ENCODE measurements at places on chromosomes 13 and 19.

- no peak for DNase-seq
Measured at GRCh38 chr13:43298816-43299215, 275.4 kb downstream of the DNAJC15 start.

DNA sequence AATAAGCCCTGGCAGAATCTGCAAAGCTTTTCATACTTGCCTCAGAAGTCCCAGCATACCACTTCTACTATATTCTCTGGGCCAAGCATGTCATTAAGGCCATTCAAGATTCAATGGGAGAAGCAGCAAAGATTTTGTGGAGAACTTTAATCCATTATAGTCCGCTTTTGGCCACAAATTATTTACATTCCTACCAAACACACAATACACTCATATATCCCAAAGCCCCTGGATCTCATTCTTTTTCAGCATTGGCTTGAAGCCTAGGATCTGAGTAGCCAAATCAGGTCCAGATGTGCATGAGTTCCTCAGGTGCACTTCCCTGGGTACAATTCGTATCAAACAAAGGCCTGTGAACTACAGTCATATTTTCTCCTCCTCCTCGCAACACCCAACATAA, 203.4 kb downstream of the NDFIP2 start:
- no peak for DNase-seq

- no peak for DNase-seq
Measured at GRCh38 chr13:114080739-114081561, 51.5 kb downstream of the RASA3 start.

DNA sequence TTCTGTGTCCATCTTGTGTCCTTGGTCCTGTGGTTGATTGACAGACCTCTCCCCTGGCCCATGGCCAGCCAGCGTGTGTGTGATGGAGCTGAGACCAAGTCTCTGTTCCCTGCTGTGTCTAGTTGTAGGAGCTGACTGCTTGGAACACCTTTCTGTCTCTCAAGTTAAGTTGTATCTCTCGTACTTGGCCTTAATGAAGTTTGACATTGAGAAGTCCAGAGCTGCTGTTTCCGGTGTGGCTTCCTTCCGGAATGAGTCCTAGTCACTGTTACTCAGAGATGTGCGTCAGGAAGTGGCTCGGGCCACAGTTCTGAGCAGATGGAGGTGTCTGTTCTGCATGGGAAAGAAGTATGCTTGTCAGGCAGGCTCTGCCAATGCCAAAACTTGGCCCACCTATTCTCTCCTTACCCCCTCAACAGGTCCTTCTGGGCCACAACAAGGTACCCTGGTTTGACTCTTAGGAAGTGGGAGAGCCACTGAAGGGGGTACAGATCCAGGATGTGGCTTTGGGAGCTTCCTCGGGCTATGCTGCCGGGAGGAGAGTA, 54.3 kb downstream of the GATAD2A start:
- DNase-seq, result peak; percentile 64

DNA sequence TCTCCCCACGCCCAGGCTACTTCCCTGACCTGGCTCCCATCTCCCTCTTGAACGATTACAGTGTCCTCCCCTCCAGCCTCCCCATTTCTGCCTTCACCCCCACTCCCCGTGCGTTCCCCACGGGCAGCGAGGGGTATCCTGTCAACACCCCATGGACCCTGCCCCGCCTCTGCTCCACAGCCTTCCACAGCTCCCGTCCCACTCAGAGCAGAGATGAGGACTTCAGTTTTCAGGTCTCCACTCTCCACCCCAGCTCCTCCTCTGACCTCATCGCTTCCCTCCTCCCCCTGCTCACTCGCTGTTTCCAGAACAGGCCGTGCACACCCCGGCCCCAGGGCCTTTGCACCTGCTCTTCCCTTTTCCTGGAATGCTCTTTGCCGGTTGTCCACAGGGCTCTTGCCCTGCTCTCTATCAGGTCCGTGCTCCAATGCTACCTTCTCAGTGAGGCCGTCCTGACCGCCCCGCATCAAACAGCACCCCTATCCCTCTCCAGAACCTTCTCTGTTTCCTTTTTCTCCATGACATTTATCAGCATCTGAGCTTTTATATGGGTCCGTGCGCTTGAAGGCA, 15.0 kb downstream of the LRRC4B start:
- DNase-seq, result no peak

- DNase-seq, result peak; percentile 70
Measured at GRCh38 chr19:55406826-55407549, 600 bp downstream of the UBE2S start.

- no peak for DNase-seq
Measured at GRCh38 chr19:34938886-34939285, 12.2 kb downstream of the ZNF30 start.

GRCh38 chr19:5711025-5711424, 8.9 kb downstream of the LONP1 start:
- DNase-seq, result no peak

GRCh38 chr13:21637296-21637695, 33.3 kb upstream of the MICU2 start:
- DNase-seq, result peak; percentile 32

GRCh38 chr13:38954291-38954690, 36.3 kb downstream of the STOML3 start:
- DNase-seq, result no peak

DNA sequence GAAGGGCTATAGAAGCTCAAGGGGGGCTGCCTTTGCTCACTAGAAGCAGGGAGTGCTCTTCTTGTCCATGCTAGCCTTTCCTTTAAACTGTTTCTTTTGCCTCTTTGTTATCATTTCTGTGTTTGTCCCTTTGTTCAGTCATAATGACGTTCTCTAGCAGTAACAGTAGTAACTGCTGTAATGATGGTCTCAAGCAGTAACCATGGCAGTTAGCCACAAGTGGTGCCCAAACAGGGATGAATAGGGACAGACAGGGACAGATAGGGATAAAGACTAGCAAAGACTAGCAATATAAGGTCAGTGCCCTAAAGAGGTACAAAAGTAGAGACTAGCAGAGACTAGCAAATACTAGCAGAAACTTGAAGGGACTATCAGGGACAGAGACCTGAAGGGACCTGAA, 869.0 kb upstream of the PRR20A start:
- no peak for DNase-seq

- no peak for DNase-seq
Measured at GRCh38 chr19:42577016-42577415, 17.7 kb downstream of the CEACAM8 start.

DNA sequence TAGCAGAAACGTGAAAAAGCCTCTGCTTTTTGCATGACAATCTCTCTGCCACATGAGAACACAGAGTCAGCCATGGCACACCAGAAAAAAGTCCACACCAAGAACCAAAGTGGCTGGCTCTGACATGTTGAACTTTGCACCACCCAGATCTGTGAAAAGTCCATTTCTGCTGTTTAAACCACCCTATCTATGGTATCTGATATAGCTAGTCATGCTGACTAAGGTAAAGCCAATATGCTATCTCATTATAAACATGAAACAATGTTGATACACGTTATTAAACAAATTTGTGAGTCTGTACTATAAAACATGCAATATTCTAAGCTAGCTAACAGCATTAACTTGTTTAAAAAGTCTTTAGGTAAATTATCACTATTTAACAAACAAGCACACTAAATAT, 21.0 kb upstream of the ZNF432 start:
- no peak for DNase-seq

DNA sequence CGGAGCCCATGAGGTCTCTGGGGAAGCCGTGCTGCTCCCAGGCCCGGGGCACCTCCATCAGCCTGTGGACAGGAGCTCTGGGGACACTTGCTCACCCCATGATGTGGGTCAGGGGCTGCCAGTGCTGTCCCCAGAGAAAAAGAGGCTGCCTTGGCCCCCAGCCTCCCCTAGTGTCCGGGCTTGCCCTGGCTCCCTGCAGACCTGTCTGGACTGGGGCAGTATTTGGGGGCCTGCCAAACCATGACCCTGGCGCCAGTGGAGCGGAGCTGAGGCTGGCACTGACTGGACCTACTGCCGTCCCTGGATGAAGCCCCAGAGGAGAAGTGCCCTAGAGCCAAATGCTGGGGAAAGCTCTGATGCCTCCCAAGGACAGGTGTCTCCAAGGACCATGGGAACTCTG, 30.4 kb downstream of the ELAVL1 start:
- no peak for DNase-seq

DNA sequence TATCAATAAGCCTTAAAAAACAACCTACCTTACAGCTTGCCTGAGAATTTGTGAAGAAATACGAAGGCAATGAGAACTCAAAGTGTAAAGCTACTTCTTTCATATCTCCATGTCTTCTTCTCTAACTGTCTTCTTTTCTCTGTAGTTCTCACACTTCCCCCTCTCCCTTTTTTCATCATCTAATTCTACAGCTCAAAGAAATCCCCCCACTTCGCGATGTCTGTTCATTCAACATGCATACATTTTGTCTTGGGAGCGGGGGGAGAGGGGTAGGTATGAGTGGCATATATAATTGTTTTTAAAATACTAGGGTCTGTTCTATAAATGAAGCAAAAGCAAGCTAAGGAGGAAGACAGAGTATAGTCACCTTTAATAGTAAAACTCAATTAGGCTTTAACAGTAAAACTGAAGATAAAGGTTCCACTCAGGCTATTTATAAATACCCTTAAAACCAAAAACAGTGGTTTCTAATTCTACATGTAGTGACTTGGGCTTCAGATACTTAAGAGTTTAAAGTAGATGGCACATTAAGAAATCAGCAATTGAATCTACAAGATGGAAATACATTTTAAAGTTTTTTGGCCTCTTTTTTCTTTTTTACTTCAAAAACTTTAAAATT, 106.9 kb downstream of the KLF12 start:
- no peak for DNase-seq

DNA sequence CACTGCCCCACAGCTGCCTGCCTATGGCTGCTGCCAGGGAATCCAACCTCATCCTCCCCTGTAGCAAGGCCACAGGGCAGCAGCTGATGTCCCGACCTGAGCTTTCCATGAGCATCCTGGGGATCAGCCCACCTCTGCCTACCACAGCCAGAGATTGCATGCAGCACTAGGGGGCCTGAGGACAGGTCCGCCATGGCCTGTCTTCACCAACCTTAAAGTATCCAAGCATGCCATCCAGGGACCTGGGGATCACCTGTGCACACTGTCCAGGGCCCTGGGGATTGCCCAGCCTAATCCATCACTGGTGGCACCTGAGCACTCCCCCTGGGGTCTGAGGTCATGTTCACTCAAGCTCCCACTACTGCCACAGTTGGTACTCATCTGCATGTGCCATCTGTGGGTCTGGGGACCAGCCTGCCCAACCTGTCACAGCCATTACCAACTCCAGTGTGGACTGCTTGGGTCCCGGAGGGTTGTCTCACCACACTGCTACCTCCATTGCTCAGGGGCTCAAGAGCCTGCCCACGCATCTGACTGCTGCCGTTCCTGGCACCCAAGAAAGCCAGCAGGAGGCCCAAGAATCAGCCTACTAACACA, 53.0 kb downstream of the KCTD15 start:
- no peak for DNase-seq

DNA sequence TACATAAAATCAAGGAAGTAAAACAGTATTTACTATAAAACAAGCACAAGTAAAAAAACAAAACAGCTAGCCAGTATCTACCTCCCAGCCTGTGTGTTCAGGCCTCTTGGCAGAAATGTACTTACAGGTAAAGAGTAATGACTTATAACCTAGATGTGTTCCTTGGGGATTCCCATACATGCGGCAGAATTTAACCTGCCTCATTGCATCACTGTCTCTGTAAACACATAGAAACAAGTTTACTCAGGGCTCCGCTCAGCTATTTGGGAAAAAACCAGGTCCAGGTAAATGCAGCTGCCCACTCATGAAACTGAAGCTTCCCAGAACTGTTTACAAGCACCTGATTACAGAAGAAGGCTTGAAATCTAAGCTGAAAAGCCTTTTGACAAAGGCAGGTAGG, 50.7 kb upstream of the SERP2 start:
- no peak for DNase-seq

- DNase-seq, result no peak
Measured at GRCh38 chr19:1360818-1361461, 22.8 kb upstream of the NDUFS7 start.

DNA sequence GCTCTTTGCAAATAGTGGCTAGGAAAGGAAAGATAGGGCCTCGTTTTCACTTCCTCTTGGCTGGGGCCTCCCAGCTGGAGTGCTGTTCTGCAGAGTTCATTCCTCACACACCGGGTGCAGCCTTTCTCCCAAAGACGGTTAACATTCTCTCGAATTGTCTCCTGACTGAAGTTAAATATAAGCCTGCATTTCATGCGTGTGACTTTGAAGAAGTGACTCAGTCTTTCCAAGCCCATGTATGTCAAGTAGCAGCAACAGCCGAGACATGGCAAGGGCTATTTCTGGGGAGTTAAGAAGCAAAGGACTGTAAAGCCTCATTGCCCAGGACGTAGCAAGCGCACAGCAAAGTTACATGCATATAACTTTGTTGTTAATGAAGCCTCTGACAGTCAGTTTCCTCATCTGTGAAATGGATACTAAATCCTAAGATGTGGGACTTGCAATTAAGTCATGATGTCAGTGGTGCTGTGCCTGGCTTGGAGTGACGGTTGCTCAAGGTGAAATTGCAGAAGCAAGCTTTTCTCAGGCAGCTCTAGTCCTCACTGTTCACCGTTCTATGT, 502.4 kb downstream of the MYO16 start:
- peak; percentile 33 for DNase-seq

- DNase-seq, result no peak
Measured at GRCh38 chr19:16252459-16253205, 54.9 kb downstream of the AP1M1 start.

GRCh38 chr19:29563486-29564101, 37.8 kb downstream of the VSTM2B start:
- DNase-seq, result no peak

DNA sequence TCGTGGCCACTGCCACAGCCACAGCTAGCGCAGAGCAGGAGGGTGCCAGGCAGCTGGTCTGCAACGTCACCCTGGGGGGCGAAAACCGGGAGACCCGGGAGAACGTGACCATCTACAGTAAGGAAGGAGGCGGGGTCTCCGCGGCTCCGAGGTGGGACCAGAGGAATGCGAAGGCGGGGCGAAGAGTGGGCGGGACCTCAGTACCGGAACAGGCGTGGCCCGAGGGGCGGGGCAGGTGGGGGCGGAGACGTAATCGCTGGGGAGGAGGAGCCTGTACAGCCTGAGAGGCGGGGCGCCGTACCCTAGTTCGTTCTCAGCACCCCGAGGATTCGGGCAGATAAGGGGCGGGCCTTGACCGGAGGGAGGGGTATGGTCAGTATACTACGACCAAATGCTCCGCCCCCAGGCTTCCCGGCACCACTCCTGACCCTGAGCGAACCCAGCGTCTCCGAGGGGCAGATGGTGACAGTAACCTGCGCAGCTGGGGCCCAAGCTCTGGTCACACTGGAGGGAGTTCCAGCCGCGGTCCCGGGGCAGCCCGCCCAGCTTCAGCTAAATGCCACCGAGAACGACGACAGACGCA, 2.5 kb downstream of the ICAM5 start:
- peak; percentile 95 for DNase-seq

DNA sequence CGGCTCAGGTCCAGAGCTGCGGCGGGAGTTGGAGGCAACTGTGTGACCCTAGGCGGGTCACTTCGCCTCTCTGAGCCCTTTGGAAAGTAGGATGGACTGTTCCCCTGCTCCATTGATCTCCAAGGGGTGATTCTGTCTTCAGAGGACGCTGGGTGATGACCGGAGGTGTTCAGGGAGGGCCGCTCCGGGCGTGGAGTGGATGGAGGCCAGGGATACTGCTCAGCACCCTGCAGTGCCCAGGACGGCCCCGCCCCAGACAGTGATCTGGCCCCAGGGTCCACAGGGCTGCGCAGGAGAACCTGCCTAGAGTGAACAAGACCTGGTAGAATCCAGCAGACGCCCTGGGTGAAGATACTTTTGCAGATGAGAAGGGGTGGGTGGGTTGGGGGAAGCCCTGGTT, 7.0 kb downstream of the NCLN start:
- no peak for DNase-seq

GRCh38 chr19:18310118-18310909, 12.6 kb downstream of the LSM4 start:
- no peak for DNase-seq

- no peak for DNase-seq
Measured at GRCh38 chr13:30418075-30418716, 4.1 kb upstream of the UBE2L5 start.

All from hematopoietic multipotent progenitor cell treated with erythropoietin and hydrocortisone succinate and interleukin-3 and kit ligand, for 6 days (in vitro differentiated cells).